Eye (tissue), 1 donor: ENCODE measurements at places on chromosomes 3 and 15.
A peak's percentile ranks its signal among the peaks of the same experiment; 100 is the strongest.

DNA sequence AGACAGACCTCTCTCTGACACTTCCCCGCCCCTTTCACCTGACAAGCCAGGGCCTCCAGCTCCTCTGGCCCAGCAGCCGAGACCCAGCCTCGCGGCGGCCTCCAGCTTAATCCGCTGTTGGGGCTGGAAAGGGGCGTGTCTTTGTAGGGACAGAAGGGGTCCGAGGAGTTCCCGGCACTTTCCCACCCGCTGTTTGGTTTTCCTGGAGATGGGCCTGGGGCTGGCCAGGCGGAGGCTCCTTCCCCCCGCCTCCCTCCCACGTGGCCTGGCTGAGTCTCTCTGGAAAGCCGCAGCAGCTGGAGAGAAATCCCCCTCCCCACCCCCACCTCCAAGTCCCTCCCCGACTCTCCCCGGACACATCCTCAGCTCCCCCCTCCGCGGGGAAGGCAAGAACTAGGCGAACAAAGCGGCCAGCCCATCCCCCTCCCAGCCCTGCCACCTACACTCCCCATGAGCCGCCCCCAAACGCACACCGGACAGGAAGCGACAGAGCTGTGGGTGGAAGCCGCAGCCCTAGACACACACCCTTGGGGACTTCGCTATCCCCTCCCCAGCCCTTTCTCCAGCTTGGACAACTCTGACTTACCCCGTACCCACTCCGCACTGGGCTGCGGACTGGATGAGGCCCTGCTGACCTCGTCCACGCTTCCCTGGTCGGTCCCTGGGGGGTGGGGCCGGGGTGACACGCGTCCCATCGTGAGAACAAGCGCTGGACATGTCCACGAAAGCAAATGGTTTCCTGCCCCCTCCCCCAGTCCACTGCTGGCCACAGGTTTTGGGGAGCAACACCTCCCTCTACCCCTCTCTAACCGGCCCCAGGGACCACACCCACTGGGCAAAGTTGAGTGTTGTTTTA lies 1.2 kb downstream of the IGDCC4 start:
- peak; percentile 95 for DNase-seq

DNA sequence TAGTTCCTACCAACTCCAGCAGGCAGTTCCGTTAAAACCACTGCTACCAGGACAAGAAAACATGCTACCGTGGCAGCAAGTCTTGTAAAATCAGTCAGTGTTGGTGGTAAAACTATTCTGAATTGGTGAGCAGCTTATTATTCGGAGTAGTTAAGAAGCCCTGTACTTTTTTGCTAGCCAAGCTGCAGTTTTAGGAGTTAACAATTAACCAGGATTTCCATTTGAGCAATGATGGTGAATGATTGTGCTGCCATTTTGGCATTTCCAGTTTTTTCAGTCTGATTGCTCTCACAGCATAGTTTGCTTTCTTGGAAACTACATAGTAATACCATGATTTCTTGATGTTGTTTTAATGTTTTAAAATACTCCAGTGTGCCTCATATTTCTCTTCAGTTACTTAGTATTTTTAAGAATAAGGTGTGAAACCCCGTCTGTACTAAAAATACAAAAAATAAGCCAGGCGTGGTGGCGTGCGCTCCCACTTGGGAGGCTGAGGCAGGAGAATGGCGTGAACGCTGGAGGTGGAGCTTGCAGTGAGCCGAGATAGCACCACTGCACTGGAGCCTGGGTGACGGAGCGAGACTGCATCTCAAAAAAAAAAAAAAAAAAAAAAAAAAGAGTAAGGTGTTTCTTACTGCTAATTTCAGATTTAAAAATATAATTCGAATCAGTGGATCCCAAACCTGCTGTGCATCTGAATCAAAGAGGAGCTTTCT lies 43.8 kb upstream of the SCAANT1 start:
- DNase-seq = no peak

- no peak for DNase-seq
Measured at GRCh38 chr15:64915518-64916227, 4.0 kb downstream of the ANKDD1A start.

DNA sequence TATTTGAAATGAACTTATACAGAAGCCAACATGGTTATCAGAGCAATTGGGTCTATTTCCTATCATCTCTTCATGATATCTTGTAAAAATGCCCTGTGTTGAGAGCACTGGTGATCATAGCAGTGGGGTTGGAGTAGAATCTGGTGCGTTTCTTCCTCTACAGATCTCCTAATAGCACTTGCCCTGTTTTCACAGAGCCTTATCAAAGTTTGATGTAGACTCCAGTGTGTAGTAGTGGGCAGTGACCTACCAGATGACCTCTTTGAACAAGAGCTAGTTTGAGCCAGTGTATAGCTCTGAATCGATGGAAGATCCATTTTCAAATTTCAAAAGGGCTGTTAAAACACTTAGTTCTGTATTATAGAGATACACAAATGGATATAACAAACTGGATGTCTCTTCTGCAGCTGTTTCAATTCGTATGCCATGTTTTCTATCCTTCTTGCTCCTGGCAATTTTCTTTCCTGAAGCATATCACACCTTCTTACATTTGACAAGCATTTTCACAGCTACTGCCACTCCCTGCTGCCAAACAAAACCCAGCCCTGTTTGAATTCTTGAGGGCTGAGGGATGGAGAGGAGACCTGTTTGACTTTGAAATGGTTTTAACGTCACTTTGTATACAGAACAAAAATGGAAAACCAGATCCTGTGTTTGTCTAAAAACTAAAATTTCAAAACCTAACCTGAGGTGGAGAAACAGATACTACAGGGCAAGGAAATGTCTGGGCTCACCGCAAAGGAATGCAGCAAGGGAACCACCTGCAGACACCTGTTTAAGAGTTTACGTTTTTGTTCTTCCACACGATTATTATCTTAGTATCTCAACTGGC lies 354.5 kb upstream of the TPRG1 start:
- no peak for DNase-seq

- DNase-seq = no peak
Measured at GRCh38 chr15:98686983-98687382, 38.6 kb downstream of the IGF1R start.

- DNase-seq = no peak
Measured at GRCh38 chr15:34722439-34722836, 32.4 kb downstream of the GJD2 start.

- no peak for DNase-seq
Measured at GRCh38 chr3:64648927-64649906, 38.6 kb downstream of the ADAMTS9 start.

DNA sequence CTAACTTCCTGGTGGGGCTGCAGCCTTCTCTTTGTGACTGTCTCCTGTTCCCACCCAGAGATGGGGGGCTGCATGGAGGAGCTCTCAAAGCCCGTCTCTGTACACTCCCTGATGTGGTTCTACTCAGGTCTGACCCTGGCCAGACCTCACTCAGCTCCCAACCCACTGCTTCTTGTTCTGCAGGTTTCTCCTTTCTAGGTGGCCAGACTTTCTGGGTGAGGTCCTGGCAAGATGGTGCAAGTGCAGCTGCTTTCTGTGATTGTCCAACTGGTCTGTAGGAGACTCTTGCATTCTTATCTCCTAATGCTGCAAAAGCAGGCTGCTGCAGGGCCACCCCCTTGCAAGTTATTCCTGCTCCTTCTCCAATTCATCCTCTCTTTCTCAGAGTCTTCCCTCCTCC lies 77.4 kb upstream of the XCR1 start:
- no peak for DNase-seq

GRCh38 chr15:62545467-62546227 lies 380.6 kb upstream of the C2CD4B start:
- DNase-seq = peak; percentile 55

DNA sequence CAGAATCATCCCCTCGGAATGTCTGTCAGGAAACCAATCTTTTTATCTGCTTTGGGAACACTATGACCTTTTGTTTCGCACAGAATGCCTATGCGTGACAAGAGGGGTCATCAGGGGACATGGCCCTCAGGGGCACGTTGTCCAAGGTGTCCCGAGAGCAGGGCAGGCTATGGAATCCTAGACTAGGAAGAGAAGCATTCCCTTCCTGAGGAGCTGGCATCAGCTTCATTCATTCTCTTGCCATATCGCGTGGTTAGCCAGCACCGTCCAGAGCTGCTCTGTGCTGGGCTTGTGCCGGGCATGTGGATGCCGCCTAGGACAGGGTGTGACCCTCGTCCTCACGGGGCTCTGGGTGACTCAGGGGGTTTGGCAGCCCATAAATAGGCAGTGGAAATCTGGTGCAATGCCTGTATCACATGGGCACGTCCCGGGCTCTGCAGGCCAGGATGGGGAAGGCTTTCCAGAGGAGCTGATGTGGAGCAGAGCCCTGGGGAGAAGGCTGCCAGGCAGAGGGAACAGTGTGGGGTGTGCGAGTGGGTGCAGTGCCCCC lies 117.8 kb downstream of the TMEM266 start:
- DNase-seq = no peak
